ENCODE measurements at places on chromosomes 12 and 14.

DNA sequence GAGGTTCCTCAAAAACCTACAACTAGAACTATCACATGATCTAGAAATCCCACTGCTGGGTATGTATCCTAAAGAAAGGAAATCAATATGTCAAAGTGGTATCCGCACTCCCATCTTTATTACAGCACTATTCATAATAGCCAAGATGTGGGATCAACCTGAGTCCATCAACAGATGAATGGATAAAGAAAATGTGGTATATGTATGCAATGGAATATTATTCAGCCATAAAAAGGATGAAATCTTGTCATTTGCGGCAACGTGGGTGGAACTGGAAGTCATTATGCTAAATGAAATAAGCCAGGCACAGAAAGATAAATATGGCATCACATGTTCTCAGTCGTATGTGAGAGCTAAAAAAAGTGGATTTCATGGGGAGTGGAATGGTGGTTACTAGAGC is 77.5 kb upstream of the DIO3 start:
- no peak for DNase-seq

DNA sequence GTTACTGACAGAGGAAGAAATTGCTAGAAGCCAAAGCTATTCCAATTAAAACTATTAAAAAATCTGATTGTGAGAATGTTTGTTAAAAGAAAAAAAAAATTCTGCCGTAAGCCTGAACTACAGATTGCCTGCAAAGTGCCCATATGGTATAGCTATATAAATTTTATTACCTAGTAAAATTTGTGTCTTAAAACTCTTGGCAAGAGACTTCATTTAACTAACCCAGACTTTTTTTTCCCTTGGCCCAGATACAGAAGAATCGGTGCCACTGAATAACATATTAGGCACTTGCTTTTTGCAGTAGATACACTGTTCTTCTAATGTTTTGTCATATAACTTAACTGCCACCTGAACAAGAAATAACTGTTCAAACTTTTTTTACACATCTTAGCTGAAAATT is 125.5 kb downstream of the RPS29 start:
- DNase-seq: no peak

DNA sequence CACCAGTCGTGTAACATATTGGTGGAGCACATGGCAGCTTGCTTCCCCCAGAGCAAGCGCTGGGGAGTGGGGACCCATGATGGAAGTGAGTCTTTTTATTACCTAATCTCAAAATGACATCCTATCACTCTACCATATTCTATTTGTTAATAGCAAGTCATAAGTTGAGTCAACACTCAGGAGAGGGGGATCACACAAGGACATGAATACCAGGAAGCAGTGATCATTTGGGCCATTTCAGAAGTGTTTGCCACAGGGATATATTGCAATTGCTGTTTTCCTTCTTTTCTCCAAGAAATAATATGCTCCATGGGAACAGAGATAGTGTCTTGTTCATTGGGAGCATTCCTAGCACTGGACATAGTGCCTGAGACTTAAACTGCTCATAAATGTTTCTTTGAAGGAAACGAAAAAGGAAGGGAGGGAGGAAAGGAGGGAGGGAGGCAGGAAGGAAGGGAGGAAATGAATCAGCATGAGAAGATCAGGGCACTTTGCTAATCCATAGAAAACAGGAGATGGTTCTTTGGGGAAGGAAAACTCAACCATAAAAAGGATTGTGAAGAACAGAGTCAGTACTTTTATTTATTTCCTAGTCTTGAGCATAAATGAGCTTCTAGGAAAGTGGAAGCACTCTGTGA is 39.2 kb upstream of the EEA1 start:
- DNase-seq: no peak

GRCh38 chr14:68346556-68347343 is 446.1 kb downstream of the ZFP36L1 start:
- DNase-seq: no peak

- no peak for DNase-seq
These were observed 2.8 kb downstream of the RHNO1 start for GRCh38 chr12:2879853-2880252.

Data from neuronal stem cell (in vitro differentiated cells).